Stimulated activated CD4-positive, alpha-beta T cell treated with anti-CD3 and anti-CD28 coated beads, Interleukin-2, amount 100 ng/mL, for 48 hours (primary cell): ENCODE measurements at places on chromosomes 4 and X.

DNA sequence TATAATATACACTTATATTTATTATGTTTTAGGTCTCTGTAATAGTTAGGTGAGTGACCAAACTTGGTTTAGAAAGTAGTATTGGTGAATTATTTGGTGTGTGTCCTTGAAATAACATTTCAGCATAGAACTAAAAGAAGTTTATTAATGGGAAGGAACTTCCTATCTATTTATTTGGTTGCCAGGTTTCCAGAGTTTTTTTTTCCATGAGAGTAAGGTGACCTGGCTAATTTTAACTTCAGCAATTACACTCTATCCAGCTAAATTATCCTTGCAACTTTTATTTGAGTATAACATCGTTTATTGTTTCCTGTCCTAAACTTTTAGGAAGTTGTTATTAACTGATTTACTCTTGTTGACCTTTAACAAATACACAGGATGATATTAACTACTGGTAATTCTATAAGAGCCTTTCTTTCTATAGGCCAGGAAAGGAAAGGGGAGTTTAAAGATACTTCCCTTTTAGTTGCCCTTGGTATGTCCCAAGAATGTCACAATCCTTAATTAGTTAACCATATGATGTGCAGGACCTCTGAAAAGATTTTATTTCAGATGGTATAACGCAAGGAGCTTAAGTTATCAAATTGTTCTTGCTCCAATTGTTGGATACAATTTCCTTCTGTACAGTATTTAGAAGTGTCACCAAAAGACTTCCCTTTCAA is 18.9 kb downstream of the PRDM8 start:
- no peak for DNase-seq

- DNase-seq: no peak
Observed at GRCh38 chr4:154625971-154626370, 13.5 kb upstream of the FGG start.

DNA sequence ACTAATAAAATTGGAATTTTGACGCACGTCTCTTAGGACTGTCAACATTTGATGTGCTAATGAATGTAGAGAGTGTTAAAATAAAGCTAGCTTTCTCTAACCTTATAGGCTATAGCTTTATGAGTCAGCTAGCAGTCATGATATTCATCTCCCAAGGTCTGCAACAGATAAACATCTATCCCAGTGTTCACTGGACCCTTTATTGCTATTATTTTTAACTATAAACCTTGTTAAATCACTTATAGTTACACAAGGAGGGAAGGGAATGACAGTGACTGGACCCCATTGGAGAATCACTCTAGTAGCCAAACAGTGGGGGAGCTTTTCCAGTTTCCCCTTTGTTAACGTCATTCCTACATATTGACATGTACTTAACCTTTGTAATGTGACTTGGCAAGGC is 67.9 kb upstream of the SHISA3 start:
- DNase-seq: no peak

DNA sequence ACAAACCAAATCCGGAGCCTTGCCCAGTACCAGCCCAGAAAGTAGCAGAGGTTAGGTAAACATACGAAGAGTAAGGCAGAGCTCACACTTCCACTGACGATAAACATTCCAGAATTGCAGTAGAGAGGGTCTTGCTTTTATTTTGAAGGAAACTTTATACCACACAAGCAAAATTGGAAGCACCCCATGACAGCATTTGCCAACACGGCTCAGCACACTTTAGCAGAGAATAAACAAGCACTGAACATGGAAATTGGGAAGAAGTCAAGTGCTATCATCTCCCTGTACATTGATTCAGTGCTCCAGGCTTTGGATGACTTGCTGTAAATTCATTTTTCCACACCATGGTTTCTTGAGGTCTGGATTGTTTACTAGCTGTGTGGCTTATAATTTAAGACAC is 160.7 kb upstream of the FAM47C start:
- no peak for DNase-seq

GRCh38 chr4:119536572-119537528 is 91.8 kb downstream of the PDE5A start:
- DNase-seq: no peak

DNA sequence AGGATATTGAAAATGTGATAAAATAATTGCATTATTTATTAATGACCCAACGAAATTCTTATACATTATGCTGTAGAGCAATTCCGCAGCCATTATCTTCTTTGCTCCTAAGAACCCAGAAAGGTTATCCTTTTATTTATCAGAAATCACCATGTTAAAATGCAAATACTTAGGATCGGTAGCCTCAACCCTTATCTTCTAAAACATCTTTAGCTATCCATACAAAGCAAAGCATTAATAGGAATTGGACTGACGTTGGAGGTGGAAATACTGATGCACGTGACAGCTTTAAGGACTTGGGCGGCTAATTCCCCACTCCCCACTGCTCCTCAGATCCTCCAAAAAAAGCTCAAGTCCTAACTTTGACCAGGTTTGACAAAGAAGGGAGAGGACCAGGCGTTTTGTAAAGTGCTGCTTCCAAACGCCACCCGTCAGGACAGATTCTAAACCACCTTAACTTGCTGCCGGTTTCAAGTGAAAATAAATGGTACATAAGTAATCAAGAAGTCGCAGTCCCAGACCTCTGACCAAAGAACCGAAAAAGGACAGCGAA is 539 bp upstream of the SPCS3 start:
- no peak for DNase-seq
